ENCODE measurements at places on chromosomes 12 and 14.

DNA sequence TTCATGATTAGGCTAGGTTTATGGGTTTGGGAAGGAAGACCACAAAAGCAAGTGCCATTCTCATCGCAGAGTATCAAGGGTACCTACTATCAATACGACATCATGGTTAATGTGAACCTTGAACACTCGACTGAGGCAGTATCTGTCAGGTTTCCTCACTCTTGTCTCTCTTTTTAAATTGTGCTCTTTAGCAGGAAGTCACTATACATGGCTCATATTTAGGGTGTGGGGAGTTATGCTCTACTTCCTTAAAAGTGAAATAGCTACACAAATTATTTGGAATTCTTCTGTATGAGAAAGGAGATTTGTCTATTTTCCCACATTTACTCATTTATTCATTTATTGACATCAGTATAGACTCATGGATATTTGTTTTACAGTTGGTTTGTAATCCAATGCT is 5.9 kb upstream of the CLEC4E start:
- DNase-seq = no peak

DNA sequence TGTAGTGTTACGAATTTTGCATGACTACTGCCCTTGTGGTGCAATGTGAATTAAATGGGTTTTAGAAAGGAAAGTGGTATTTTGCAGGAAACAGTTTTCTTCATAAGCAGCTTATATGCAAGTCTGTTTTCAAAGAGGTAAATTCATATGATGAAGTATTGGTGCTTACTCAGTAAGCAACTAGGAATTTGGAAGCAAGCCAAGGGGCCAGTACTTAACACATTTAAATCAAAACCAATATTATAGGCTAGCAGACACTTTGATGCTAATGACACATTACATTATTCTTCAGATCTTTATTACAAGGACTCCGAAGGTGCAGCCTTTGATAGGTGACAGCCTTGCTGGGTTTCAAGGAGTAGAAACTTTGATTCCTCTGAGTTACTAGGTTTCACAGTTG is 23.1 kb downstream of the MGAT4C start:
- no peak for DNase-seq

DNA sequence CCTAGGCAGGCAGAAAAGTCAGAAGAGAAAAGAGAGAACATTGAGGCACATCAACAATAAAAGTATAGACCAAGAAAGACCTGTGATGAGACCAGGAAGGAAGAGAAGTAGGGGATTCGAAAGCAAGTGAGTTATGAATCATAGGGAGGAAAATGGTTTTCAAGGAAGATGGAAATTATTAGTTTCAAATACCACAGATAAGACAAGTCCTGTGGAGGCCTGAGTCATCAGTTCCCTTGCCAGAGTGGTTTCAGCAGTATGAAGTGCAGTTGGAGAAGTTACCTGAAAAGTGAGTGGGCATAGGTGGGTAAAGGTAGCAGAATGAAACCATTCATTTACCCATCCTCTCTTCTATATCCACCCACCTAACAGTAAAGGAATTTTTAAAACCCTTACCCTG is 25.2 kb upstream of the TSPAN8 start:
- DNase-seq = no peak

DNA sequence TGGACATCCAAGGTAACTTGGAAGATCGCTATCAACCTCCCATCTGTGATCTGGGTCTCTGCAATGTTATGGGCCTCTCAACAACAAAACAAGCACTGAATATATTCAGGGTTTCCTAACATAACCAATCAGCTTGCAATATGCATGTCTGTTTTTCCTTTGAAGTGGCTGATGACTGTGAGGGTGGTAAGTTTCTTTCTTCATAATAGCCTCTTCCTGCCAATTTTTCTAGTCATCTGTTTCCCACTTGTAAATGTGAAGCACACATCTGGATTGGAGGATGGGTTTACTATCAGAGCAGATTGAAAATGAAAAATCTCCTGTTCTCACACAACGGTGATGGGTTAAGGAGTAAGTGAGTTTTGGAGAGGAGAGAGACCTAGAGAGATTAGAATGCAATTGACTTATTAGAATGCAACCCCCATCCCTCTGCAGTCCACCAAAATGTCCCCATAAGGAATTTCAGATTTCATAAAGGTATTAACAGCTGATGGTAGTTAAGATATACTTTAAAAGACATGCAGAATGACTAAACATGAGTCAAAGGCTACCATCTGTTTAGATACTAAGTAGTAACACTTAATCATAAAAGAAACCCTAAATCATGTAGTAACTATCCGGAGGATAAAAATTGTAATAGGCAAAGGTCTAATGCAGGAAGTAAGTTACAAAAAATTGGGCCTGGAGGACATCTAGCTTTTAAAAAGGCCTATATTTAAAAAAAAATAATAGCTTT is 58.4 kb upstream of the SAV1 start:
- DNase-seq = no peak

GRCh38 chr12:46843811-46844210 is 18.0 kb upstream of the SLC38A4 start:
- DNase-seq = no peak

GRCh38 chr14:75277008-75277814 is 1.4 kb upstream of the FOS start:
- no peak for DNase-seq

- no peak for DNase-seq
Measured at GRCh38 chr14:81192594-81192993, 28.2 kb downstream of the GTF2A1 start.

DNA sequence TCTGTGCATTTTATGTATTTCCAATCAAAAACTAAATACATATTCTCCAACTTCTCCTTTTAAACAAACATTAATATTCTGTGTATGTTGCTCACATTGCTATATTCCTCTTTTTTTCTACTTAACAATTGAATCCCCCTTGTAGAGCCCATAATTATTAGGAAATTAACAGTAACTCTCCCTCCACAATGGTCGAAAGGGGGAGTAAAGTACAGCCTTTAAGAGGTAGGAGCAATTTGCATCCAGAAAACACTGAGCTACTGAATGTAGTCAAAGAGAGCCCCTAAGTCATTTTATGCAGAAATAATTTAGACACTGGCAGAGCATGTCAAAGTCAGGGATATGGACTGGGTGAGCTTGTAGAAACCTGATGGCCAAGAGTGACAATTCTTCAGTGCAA is 57.2 kb upstream of the SCN8A start:
- no peak for DNase-seq

DNA sequence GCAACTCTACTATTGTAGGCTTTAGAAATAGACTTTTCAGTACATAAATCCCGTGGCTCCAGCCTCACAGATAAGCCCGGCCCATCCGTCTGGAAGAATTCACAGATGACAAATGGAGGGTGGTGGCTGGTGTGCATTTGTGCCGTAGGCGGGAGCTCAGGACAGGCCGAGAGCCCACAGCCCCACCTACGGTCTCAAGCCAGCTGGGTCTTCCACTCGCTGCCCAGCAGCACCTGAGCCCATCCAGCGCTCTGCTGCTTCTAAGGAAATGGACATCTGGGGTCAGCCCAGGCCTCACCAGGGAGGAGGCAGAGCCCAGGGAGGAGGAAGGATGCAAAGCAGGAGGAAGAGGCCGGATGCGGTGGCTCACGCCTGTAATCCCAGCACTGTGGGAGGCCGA is 72.8 kb downstream of the KIF26A start:
- DNase-seq = no peak

DNA sequence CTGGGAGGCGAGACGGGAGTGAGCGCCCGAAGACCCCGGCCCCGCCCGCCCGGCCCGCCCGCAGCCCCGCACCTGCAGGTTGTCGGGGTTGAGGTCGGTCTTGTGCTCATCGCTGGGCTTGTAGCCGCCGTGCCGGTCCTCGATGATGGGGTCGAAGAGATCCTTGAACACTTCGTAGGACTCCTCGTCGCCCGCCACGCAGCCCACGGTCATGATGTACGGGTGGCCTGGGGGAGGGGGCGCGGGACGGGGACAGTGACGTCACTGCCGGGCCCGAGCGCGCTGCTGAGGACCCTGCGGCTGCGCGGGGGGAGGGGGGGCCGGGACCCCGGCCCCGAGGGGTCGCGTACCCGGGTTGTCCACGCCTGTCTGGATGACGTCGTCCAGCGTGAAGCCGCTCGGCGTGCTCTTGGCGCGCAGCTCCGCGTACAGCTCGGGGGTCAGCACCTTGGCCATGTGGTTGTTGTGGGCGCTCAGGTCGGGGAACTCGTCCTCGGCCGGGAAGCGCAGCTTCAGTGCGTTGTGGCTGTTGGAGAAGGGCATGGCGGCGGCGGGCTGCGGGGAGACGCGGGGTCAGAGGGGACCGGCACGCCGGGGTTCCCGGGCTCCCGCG is 573 bp downstream of the CKB start:
- DNase-seq = no peak

- DNase-seq = no peak
Measured at GRCh38 chr12:49487605-49488004, 51.2 kb upstream of the KCNH3 start.

- no peak for DNase-seq
Measured at GRCh38 chr12:19978193-19978592, 390.1 kb upstream of the PDE3A start.

DNA sequence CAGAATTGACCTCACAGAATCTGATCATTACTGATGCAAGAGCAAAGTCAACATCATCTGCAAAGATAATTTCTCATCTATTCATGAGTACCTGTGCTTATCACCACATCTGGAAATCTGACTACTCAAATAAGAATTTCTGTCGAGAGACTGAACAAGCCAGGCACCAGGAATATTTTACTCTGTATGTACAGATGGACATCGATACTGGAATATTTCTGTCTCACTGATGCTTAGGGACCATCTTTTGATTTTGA is 105.2 kb downstream of the BICD1 start:
- no peak for DNase-seq

DNA sequence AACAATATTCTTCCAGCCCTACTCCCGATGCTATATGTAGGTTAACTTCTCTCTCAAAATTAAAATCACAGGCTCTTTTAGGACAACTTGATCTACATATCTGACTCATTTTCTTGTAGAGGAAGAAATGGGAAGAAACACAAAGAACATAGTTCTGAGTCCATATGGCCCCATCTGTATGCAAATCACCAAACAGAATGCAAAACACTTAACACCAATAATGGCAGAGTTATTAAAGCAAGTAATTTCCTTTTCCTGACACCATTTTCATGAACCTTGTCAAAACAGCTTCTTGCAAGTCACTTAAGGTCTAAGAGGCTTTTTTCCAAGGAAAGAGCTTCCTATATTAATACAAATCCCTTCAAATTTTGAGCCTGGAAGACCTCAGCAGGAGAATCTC is 300.4 kb upstream of the CLEC14A start:
- no peak for DNase-seq

Measured in stimulated activated CD4-positive, alpha-beta T cell treated with anti-CD3 and anti-CD28 coated beads, TNF-alpha, amount 100 ng/mL, for 1 hour (primary cell).